Stimulated activated CD4-positive, alpha-beta T cell treated with anti-CD3 and anti-CD28 coated beads, Interleukin-15, amount 100 ng/mL, for 48 hours (primary cell): ENCODE measurements at places on chromosomes 16 and 17.

GRCh38 chr17:30309591-30309990 is 17.8 kb upstream of the BLMH start:
- no peak for DNase-seq

DNA sequence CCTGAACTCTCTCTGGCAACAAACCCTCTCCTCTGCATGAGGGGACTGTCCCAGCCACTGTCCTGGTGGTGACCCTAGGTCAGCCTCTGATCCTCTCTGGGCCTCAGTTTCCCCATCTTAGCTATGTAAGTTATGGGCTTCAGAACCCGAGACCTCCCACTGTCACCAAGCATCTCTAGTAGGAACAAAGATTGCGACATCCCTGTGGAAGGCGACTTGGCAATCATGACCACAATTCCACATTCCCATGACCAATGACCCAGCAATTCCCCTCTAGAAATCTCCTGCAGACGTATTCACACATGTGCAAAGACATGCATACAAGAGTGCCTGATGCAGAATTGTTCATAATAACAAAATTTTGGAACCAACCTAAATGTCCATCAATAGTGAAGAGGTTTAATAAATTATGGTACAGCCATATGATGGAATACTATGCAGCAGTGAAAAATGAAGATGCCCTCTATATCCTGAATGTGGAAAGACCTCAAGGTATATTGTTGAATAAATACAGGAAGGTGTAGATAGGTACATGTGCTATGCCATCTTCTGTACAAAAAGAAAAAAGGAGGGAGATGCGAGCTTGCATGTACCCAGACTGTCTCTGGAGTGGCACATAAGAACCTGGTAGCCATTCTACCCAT is 21.2 kb downstream of the CNGB1 start:
- DNase-seq = no peak

DNA sequence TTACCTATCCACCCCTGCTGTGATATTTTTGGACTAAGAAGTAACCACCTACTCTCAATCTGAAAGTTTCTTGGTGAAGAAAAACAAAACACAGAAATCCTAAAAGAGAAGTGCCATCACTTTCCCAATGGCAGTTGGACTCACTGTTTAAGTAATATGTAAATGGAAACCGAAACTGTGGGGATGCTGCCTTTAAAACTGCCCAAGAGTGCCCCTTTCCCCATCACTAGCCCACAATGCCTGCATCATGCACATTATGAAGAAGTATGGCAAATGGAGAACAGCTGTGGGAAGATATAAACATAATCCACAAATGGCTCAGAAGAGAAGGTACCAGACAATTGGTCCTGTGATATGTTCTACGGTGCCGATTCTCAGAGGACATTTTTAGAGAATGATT is 33.5 kb upstream of the SLC6A2 start:
- no peak for DNase-seq

DNA sequence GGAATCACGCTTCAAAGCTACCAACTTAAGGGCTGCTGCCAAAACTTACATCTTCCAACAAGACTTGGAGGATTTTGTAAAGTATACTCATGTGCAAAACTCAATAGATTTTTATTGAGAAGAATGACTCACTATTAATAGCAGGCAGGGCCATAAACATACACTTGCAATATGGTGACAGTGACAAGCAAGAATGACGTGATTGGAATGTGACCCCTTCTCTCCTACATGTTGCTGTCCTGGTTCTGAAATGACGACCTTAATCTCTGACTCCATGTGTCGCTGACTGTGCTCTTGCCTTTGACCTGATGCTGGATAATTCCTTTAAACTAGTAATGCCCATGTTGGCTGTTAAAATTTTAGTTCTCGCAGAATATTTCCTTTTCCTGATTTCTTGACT is 174.5 kb downstream of the PARN start:
- DNase-seq = no peak

GRCh38 chr16:62194828-62195227 is 158.6 kb upstream of the CDH8 start:
- DNase-seq = no peak

- no peak for DNase-seq
Observed at GRCh38 chr17:80311216-80311827, 50.7 kb downstream of the RNF213 start.

- no peak for DNase-seq
Observed at GRCh38 chr17:83071966-83072562, 7.3 kb upstream of the METRNL start.

- DNase-seq = no peak
Observed at GRCh38 chr16:5505091-5505887, 407.7 kb upstream of the EEF2KMT start.

- no peak for DNase-seq
Observed at GRCh38 chr16:80947708-80948625, 58.7 kb downstream of the CMC2 start.

DNA sequence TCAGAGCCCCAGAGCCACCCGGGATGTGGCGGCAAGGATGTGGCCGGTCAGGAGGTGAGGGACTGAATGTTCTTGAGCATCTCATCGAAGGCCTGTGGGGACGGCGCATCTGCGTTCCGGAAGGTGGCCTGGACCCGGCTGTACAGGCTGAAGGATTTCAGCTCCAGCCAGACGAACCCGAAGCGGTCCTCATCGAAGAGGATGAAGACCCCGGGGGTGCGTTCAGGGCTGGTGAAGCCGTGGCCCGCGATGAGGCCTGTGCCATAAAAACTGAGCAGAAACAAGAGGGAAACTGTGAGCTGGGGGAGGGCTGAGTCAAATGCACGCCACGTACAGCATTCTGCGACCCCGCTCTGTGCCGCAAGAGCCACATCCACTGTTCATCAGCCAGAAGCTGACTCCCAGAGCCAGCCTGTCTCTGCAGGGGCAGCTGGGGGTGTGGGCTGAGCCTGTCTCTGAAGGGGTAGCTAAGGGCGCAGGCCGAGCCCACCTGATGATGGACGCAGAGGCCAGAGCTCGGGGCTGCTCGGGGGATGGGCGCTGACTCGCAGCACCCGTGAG is 14.1 kb upstream of the C16orf95 start:
- DNase-seq = no peak

- no peak for DNase-seq
Observed at GRCh38 chr16:47506800-47507199, 45.7 kb downstream of the PHKB start.

- DNase-seq = no peak
Observed at GRCh38 chr17:7413346-7413985, 5.8 kb downstream of the NLGN2 start.

- no peak for DNase-seq
Observed at GRCh38 chr16:28569021-28569420, 15.3 kb downstream of the SGF29 start.
